ENCODE measurements at places on chromosomes 4 and X.
A peak's percentile ranks its signal among the peaks of the same experiment; 100 is the strongest.

- DNase-seq: no peak
Observed at GRCh38 chr4:4446434-4446833, 59.5 kb downstream of the NSG1 start.

GRCh38 chr4:125483278-125483677, 168.5 kb downstream of the FAT4 start:
- DNase-seq: no peak

DNA sequence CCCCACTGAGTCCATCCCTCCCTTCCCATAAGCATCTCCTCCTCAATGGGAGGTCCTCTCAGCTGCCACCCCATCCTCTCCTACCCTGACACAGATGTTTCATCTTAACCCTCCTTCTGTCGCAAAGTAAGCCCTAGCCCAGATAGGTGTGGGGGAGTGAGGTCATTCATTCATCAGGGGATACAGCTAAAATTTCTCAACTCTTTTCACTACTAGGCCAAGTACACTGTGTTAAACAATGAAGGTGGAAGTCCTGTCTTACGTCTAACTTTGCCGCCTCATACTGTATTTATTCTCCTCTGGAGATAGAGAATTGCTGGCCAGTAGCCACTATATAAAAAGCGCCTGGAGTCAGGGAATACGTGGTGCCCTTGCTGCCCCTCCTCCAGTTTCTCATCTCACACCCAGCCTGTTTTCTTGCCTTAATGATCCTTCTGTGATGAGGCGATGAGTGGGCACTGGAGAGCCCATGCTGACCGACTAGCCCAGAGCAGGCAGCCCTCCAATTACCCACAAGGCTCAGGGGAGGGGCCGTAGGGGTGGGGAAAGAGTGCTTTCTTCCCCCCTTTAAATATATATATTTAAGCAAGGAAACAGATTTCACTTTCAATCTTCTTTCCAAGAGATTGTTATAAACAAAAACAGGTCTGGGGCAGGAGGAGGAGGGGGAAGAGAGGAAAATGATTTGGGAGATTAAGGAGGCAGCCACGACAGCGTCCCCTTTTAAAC, 149.5 kb downstream of the PJA1 start:
- no peak for DNase-seq

- no peak for DNase-seq
Observed at GRCh38 chr4:69536980-69537379, 41.3 kb upstream of the UGT2B4 start.

- DNase-seq: no peak
Observed at GRCh38 chrX:9966775-9967408, at the start of gene CLDN34. Gene CLDN34, plus strand, starts transcription at chrX:9967358. Its CDS starts 0 bp downstream, at chrX:9967358.

DNA sequence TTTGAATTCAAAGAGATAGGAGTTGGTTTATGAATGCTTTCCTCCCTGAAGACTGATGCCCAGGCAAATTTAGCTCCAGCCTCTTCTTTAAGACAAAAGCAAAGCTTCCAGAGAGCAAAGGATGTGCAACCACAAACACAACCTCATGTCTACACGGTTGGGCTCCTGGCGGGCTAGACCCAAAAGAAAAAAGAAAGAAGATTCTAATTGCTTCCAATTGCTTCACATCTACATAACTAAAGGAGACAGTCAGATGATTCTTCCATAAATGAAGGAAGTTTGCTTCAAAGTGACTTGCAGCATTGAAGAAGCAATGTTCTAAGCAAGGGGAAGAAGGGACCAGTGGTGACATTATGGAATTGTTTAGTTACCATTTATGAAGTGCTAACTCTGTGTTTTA, 1603.0 kb upstream of the TENM3 start:
- DNase-seq: no peak

DNA sequence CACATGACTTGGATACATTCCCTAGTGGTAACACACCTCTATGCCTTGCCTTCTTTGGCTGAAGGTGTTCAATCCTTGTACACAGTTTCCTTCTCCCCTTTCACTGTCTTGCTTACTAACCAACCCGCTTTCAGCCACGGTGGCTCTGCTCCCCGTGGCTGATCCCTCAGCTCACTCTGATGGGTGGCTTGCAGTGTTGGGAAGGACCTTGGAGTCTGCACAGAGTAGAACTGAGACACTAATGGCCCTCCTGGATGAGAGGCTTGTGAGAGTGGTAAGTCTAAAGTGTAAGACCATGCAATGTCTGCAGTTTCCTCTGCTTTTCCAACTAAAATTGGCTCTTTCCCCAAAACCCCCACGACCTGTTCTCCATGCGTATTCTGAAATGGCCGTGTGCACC, 46.0 kb upstream of the GNPDA2 start:
- DNase-seq: no peak

DNA sequence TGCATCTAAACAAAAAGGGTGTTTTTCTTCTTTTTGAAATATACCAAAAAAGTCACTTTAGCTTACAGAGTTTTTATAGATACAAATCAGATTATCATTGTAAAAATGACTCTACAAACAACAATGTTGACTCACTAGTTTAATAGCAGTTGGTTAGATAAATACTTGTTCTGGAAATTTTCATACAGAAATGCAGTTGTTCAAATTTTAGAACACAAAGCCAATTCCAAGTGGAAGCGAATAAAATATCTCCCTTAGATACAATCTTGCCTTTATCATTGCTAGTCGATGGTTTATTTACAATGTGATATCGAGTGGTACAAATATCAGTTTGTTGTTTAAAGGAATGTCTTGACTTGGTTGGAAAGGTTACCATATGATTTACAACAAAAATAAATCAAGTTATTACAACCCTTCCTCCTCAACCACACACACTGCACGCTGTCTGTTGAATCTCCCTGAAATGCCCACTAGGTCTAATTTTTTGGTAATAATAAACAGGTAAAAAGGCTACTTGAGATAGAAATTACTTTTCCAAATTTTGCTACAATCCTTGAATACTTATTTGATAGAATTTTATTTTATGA, 114.8 kb downstream of the CDS1 start:
- DNase-seq: no peak

DNA sequence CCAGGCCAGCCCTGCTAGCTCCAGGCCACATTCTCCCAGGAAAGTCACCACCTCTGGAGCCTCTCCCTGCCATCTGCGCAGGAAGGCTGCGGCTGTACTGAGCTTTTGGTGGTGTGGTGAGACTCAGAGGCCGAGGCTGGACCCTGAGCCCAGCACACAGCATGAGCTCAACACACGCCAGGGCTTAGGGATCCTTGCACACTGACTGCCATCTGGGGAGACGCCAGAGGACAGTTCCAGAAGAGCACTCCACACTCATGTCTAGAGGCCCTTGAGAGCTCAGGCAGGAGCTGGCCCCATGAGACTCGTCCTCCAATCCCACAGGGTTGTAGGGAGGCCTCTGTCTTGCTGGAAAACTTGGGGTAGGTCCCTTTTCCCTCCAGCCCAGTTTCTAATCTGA, 40.6 kb downstream of the ABLIM2 start:
- no peak for DNase-seq

GRCh38 chr4:75729836-75730235, 5.5 kb downstream of the USO1 start:
- no peak for DNase-seq

DNA sequence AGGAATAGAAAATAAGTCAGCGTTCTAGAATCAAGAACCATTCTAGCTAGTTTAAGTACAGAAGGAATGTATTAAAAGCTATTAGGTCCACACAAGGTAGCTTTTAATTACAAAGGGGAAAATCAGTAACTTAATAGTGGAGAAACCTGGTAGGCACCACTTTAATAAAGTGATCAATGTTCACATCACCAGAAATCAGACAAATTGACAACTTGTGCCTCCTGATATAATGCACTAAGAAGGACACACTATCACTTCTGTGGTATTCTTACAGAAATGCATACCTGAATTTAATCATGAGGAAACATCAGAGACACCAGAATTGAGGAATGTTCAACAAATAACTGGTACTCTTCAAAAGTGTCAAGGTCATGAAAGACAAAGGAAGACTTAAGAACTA, 54.9 kb downstream of the NYX start:
- DNase-seq: no peak

DNA sequence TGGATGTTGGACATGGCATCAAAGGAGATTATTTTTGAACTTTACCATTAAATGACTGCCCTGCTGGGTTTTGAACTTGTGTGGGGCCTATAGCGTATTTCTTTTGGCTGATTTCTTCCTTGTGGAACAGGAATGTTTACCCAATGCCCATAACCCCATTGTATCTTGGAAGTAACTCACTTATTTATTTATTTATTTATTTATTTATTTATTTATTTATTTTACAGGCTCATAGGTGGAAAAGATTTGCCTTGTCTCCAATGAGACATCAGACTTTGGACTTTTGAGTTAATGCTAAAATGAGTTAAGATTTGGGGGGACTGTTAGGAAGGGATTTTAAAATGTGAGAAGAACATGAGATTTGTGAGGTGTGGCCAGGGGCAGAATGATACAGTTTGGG, 273.1 kb downstream of the SLITRK2 start:
- no peak for DNase-seq

DNA sequence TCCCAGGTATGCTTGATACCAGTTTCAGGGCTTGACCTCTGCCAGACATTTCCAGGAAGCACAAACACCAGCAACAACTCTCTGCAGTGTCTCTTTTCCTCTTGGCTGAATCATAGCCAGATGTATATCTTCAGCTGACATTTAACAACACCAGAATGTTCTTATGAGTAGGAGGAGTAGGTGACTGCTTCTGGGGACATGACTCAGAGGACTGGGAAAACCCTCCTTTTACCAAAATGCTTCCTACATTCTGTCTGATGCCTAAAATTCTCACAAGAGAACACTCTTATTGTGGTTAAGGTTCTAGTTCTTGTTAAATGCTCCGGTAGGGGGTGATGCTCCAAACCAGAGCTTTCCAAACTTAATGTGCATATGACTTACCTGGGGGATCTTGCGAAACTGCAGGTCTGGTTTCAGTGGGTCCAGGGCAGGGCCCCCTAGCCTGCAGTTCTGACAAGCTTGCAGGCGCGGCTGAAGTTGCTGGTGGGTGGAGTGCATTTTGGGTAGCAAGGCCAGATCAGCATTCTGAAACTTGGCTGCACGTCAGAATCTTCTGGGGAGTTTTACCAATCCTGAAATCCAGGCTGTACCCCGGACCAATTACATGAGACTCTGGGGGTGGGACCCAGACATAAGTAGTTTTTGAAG, 329.3 kb upstream of the RPS6KA3 start:
- peak; percentile 18 for DNase-seq

GRCh38 chrX:19283597-19284339, 60.0 kb upstream of the PDHA1 start:
- no peak for DNase-seq

DNA sequence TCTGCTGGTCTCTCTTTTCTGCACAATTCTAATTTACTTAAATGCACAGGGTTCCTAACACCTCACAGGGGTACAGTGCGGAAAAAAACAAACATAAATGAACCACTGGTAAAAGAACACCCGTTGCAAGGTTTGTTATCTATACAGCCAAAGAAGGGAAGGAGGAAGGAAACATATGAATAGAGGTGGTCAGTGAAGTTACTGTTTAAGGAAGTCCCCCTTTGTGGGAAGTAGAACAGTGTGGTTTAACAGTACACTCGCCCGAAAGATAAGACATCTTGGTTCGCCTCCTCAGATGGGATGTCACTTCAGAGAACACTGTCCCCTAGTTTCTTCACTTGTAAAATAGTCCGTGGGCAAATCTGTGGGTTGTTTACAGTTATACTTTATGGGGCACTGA, 57.5 kb downstream of the TEC start:
- no peak for DNase-seq

DNA sequence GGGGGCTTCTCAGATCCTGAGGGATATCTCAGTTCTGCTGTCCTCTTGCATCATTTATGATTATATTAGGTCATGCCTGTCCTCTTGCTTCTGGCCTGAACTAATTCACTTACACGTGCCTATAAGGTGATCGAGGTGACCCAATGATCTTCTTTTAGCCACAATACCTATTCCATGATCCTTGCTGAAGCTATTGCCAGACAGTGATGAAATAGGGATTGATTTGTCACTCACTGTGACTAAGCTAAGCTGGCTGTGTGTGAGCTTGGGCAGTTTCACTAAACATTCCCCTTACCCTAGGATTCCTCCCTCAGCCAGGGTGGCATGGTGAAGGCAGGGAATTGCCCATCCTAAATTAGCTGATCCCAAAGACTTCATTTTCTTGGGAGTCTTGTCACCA, 19.0 kb downstream of the HADH start:
- peak; percentile 57 for DNase-seq

DNA sequence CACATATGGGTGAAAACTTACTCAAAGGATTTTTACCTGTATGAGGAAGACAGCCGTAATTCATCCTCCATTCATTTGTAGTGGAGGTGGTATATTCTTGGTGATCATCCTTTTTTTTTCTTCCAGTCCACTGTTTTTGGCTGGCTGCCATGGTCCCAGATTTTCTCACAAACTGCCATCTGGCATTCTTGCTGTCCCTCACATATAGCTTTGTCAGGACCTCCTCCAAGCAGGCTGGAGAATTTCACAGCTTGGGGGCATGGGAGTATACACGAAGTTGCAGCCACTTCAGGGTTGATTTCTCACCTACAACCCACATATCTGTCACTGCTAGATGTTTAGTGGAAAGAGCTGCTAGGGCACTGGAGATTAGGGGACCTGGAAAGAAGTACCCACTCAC, 401.0 kb downstream of the IL1RAPL1 start:
- no peak for DNase-seq

- peak; percentile 23 for DNase-seq
Observed at GRCh38 chr4:137664046-137664387, 131.7 kb upstream of the PCDH18 start.

- DNase-seq: no peak
Observed at GRCh38 chrX:116427978-116428377, 8.4 kb upstream of the SLC6A14 start.

- DNase-seq: peak; percentile 45
Observed at GRCh38 chr4:181957088-181957487, 286.1 kb upstream of the TENM3 start.

DNA sequence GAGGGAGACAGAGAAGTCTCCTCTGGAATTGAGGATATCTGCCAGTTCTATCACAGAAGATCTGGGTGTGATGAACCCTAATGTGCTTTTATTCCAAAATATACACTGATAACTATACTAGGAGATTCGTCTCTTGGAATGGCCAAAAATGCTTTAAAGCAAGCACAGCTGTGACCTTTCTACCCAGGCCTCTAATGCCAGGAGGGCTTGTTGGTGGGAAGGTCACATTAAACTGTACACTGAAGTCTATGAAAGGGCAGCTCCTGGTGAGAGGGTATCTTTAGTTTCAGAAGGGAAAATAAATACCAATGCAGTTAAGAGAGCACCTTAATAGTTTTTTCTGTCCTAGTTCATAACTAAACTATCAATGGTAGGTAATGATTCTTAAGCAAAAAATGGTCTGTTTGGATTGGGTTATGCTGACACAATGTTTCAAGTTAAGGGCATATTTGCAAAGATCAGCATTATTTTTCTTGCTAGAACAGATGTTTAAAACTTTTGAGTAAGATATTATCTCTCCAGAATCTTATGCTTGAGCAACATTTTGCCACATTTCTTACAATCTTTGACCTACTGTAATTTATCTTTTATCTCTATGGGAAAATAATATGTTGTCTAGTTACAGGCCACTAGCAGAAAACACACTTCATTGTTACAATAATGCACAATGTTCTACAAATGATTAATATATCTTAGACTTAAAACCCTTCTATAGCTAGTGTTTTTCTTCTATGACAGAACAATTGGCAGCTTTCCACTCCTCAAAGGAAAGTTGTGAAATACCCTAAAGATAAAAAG, 59.6 kb downstream of the SEC24D start:
- no peak for DNase-seq

- peak; percentile 11 for DNase-seq
Observed at GRCh38 chrX:54785901-54786300, 12.2 kb downstream of the ITIH6 start.

GRCh38 chr4:159269956-159270355, 167.1 kb downstream of the RAPGEF2 start:
- DNase-seq: no peak
